ENCODE measurements at places on chromosomes 6 and 20.

- DNase-seq = no peak
These were observed 67.7 kb downstream of the ANKRD6 start for GRCh38 chr6:89500611-89501010.

DNA sequence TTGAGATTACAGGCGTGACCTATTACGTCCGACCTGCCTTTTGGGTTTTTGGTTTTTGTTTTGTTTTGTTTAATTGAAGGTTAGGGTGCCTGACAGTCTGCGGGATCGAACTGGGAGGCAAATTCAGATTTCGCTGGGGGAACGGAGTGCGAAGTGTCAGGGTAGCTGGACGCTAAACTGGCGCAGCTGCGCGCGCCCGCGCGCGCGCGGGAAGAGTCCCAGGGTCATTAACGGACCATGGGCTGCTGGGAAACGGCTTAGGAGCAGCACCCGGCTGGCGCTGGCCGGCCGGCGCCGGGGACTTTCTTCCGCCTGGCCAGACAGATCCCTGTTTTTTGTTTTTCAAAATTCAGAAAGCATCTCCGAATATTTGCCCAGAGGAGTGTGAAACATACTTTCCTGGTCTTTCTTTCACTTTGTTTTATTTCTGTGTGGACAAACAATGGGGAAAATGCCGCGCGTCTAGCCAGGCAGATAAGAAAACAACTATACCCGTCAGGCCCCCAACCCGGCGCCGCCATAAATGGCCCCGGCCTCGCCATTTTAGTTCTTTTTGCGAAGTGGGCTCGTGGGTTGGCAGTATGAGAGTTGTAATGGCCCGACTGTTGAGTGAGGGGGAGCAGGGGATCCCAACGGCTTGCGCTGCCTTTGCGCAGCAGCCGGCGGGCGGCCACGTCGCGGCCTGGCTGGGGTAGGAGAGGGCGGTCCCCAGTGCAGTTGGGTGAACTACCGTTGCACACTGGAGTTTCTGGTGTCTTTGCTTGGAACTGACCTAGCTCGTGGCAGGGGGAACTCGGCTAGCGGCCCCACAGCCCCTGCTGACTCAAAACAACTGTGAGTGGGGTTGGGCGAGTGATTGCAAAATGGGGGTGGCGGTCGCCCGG is 7.1 kb downstream of the HSPA1B start:
- peak; percentile 64 for DNase-seq

DNA sequence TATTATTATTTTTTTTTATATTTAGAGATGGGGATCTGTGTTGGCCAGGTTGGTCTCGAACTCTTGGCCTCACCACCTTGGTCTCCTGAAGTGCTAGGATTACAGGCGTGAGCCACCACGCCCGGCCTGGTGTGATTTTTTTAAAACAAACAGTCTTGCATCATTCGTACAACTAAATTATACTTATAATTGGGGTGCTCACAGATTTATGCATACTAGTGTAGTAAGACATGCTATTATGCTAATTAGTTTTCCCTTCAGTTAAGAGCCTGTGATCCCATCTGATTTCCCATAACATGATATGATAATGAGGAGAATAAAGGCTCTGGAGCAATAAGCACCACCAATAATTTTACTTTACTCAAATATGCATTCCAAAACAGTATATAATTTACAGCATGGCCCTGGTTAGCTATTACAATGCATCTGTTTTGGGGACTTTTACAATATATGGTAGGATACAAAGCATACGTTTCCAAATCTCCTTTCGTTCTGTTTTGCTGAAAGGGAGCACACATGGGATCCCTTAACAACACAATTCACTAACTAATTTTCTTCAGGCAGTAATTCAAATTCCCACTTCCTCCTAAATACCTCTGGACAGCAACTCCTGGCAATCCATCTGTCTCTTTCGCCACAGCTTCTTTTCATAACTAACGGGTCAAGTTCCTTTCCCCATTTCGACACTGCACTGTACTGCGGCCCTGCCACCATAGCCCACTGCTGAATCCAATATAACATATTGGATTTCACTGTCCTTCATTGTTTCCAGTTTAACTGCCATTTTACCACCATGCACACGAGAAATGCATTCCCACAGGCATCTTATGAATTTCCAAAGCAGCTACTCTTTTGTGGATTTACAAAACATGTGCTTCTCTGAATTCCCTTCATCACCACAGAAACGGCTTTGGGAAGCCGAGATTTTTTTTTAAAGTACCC is 1.7 kb downstream of the NUDT3 start:
- no peak for DNase-seq

DNA sequence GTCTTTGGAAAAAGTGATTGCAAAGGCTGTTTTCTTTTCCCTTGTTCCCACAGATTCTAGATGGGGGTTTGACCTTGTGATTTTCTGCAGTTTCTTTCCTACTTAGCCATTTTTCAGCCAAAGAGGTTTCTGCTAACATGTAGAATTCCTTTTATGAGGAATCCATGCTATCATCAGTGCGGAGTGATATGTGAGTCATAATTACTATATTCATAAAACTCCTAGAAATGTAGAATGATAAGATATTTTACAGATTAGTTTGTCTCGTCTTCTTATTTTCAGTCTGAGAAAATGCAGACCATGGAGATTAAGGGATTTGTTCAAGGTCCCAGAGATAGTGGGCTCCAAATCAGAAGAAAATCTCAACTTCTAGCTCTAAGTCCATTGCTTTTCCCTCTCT is 98.6 kb downstream of the KCNQ5 start:
- DNase-seq = no peak

DNA sequence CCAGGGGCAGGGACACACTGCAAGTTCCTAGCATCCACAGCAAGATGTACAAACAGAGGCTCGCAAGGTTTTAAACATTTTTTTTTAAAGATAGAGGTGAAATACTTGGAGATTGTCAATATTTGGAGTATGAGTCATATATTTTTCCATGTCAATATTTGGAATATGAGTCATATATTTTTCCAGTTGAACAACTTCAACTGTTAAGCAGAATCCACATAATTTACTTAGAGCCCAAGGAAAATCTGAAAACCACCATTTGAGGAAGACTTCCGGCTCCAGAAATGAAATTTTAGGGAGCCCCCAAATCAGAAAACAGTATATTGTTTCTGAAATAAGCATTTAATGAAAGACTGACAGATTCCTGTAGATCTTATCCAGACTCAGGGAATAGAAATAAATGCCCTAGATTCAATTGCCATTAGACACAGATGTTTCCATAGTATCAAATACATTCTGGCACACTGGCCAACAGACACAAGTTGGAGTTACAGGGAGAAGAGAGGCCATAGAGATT is 51.6 kb upstream of the FAM184A start:
- no peak for DNase-seq

DNA sequence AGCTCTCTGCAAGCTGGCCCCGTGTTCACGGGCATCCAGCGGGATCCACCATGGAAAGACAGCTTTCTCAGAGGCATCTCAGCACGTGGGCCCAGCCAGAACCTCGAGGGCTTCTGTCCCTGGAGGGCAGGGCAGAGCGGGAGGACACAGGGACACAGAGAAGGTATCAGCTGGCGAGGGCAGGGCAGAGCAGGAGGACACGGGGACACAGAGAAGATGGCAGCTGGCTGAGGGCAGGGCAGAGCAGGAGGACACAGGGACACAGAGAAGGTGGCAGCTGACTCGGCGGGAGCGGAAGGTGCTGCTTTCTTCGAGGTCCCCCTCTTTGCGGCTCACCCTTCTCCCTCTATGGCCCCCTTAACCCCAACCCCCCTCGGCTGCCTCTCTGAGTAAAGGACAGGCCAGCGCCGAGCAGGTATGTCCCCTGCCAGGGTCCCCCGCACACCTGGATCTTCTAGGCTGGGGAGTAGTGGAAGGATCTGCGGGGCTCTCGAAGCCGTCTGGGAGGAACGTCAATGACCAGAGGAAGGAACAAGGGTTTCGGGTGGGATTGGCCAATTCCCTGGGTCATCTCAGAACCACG is 28.9 kb upstream of the BHLHE23 start:
- DNase-seq = no peak

DNA sequence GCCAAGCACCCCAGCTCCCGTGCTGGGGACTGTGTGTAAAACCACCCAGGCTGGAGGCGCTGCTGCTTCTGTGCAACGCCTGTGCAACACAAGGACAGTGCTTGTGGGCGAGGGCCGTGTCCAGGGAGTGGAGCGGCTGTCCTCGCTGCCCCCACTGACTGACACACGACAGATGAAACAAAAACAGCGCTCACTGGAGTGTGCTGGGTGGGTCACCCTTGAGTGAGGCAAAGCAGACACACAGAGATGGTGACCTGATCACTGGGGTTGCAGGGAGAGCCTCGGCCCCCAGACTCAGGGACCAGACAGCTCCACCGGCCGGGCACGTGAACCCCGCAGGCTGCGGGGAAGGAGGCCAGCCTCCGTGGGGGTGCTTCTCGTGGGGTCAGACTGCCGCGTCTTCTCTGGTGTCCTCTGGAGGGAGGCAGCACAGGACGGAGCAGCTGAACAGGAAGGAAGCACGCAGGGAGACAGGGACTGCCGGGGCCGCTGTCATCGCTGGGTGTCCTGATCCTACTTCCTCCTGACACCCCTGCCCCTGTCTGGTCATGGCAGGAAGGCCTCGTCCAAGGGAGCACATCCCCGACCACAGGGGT is 75.9 kb upstream of the CST7 start:
- no peak for DNase-seq

DNA sequence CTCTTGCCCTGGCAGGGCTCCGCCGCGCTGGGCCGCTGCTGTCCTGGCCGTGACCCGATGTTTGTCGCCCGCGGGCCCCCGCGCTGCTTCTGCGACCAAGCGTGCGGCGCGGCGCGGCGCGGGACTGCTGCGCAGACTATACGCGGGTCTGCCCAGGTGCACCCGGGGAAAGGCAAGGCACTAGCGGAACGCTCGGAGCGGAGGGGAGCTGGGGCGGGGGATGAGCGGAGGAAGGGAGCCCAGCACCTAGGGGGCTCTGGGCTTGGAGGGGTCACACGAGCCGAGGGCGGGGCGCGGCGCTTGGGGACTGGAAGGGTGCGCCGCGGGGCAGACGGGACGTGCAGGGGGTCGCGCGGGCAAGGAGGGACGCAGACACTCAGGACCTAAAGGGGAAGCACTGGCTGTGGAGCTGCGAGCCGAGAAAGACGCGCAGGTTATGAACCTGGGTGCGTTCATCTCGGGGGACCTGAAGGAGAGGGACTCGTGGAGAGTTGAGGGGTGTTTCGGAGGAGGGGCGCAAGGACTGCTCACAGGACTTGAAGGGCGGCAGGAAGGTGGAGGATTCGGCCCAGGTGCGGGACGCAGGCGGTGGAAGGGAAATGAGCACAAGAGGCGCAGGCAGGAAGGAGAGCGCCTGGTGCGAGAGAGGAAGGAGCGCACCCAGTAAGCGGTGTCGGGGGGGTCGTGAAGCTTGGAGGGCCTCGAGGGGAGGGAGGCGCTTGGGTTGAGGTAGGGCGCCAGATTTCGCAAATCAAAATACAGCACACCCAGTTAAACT is 40.8 kb upstream of the ZNFX1 start:
- no peak for DNase-seq

DNA sequence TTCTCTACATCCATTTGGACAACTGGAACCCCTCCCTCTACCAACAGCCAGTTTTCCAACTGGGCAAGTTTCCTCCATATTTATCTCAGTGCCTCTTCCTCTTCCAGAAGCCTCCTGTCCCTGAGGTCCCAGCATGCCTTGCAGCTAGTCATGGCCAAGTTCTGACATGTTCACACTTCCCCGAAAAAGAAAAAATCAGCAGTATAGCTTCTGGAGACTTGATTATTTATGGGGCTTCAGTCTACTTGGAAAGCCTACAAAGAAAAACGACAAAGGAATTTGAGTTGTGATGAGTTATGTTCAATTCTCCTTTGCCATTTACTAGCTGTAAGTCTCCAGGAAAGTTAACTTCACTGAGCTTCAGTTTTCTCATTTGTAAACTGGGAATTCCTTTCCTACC is 406.5 kb downstream of the MAFB start:
- no peak for DNase-seq

- DNase-seq = peak; percentile 15
These were observed at the start of gene SRC for GRCh38 chr20:37345339-37346235. Gene SRC (plus strand): TSS chr20:37346140. CDS start chr20:37384154, 38,014 bp downstream.

Data from stimulated activated CD8-positive, alpha-beta memory T cell treated with anti-CD3 and anti-CD28 coated beads, Interleukin-4, amount 100 ng/mL, for 1 hour (primary cell).